T-helper 2 cell (primary cell): ENCODE measurements at places on chromosomes 5 and 9.

- DNase-seq = no peak
Measured at GRCh38 chr5:53319315-53319714, 161.1 kb upstream of the FST start.

DNA sequence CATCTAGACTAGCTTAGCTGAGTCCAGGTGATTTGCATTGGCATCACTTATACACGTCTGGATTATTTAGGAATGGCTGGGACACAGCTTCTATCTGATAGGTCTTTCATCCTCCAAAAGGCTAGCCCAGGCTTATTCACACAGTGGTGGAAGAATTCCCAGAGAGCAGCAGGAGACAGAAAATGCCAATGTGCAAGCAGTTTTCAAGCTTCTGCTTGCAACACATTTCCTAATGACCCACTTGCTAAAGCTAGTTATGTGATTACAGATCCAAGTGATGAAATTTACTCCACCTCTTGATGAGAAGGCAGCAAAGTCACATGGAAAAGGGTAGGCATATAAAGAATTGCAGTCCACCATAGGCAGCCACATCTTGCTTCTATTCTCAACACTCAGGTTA lies 44.2 kb upstream of the MAST4 start:
- no peak for DNase-seq

DNA sequence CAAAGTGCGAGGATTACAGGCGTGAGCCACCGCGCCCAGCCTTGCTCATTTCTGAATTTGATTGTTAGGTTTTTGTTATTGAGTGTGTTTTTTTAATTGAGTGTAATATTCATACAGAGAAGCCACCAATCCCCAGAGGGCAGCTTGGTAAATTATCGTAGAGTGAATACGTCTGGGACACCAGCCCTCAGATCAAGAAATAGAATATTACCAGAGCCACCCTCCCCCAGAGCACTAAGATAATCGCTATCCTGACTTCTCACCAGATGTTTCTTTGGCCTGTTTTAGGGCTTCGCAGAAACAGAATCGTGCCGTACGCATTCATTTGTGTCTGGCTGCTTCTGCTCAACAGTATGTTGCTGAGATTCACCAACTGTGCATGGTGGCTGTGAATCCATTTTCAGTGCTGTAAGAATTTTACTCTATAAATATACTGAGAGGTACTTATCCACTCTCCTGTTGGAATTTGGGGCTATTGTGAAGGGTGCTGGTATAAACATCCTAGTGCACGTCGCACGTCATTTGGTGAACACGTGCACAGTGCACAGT lies 37.8 kb upstream of the RUFY1 start:
- DNase-seq = no peak

DNA sequence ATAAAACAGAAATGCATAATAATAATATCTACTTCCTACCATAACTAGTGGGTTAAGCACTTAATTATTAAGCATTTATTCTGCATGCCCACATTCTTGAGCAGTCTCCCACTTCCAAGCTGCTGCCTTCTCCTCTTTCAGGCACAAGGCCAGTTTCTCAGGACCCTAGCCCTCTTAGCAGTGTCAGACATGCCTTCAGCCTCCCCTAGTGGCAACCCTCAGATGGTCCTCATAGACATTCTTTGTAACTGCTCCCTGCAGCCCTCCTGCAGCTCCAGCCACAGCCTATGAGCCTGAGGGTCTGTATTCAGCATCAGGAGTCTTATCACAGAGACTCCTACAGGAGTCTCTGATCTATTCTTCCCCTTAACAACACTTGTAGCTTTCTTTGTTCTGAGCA lies 3.9 kb downstream of the IL9 start:
- DNase-seq = no peak

DNA sequence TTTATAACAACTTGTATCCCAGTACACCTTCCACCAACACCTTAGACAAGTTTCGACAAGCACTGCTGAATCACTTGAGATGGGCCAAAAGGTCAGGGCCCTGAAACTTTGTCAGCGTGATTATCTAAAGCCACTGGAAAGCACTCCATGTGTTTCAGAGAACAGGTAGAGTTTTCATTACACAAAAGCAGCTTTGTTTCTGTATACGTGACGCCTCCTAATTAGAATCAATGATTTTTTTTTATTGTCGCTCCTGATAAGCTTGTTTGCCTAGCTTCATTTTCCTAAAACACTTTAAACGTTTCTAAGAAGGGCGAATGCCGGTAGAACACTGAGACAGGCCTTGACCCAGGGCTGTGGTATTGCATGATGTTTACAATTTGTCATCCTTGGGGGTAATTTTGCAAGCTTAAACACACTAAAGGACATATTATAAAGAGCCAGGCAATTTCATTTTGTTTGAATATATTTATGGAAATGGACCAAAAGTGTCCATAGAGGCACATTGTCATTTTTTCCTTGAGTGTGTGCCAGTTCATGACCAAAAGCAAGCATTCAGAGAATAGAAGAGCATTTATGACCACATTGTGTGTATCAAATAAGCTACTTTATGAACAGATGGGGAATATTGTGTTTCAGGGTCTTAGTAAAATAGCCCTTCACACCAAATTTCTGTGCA lies 193.6 kb downstream of the GLIS3 start:
- no peak for DNase-seq

DNA sequence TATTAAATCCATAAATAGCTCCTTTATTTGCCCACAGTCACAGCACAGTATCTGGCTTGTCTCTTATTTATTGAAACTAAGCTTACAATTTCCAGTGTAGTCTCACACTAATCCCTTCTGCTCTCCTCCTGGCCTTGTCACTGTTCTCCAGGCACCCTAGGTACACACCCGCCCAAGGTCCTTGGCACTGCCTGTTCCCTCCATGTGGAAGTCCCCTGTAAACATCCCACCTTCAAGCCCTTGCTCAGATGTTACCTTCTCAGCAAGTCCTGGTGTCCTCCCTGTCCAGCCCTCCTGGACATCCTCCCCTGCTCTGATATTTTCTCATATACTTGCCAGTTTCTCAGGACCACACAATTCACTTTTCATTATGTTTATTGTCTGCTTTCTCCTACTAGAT lies 44.2 kb upstream of the CFAP157 start:
- no peak for DNase-seq

GRCh38 chr5:121919046-121919445 lies 42.7 kb upstream of the SRFBP1 start:
- DNase-seq = no peak

GRCh38 chr9:76486151-76486550 lies 27.2 kb downstream of the GCNT1 start:
- no peak for DNase-seq

DNA sequence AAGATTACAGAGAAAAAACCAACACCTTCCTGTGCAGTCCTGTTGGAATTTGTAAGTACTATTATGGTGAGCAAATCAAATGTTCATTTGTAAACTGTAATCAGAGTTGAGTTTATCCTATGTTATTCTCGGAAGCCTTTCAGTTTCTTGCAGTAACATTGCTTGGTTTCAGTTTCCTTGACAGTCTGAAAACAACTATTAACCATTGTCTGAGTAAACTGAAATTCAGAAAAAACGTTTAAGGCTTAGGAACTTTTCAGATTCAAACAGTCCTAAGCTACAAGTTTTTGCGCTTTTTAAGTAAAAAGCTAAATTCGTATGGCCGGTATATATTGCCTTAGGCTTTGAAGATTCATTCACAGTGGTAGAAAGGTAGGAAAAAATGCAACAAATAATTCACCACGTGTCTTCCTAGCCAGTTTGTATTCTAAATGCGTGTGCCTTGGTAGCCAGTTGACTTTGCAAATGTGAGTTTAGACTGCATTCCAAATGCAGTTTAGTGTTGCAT lies 2.5 kb downstream of the GPBP1 start:
- no peak for DNase-seq

- DNase-seq = no peak
Measured at GRCh38 chr9:3648266-3648665, 122.5 kb upstream of the RFX3 start.
